ENCODE measurements at places on chromosomes 4 and X.

DNA sequence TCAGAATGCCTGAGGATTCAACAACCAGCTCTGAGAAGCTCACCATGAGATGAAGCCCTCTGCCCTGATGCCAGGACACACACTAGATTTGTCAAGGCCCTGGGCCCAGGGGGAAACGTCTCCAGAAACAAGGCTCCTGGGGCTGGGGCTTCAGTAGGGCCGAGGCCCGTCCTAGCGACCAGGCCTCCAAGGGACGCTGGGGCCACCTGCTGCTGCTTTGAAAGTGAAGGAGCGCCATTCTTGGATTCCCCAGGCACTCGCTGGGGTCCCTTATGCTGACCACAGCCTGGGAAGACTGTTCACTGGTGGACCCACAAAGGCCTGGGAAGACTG, 23.9 kb downstream of the PDE6B start:
- no peak for DNase-seq

GRCh38 chr4:37609626-37610025, 76.5 kb downstream of the RELL1 start:
- DNase-seq = no peak

- DNase-seq = no peak
These were observed 16.8 kb downstream of the BANK1 start for GRCh38 chr4:101807351-101807750.

DNA sequence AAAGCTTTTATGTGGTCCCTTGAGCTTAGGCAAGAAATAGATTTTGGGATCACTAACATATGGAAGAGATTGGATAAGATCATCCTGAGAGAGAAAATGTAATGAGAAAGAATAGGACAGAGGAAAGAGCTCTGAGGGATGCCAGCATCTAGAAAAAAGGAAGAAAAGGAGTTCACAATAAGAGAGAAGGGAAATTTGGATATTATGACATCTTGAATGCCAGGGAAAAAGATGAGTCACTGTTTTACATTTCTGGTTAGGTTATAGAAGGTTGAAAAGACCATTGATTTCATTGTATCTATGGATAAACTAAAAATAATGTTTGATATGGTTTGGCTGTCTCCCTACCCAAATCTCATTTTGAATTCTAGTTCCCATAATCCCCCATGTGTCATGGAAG, 208.5 kb downstream of the MAD2L1 start:
- no peak for DNase-seq

DNA sequence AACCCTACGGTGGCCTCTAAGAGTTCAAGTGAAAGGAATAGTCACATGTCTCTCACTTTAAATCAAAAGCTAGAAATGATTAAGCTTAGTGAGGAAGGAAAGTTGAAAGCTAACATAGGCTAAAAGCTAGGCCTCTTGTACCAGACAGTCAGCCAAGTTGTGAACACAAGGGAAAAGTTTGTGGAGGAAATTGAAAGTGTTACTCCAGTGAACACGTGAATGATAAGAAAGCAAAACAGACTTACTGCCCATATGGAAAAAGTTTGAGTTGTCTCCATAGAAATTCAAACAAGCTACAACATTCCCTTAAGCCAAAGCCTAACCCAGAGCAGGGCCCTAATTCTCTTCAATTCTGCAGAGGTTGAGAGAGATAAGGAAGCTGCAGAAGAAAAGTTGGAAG, 51.5 kb upstream of the RAB9B start:
- DNase-seq = no peak

GRCh38 chrX:84168095-84168494, 19.9 kb downstream of the RPS6KA6 start:
- DNase-seq = no peak

- DNase-seq = no peak
These were observed 30.1 kb downstream of the ADGRA3 start for GRCh38 chr4:22485737-22486136.

GRCh38 chr4:128782875-128783614, 26.5 kb upstream of the JADE1 start:
- no peak for DNase-seq

DNA sequence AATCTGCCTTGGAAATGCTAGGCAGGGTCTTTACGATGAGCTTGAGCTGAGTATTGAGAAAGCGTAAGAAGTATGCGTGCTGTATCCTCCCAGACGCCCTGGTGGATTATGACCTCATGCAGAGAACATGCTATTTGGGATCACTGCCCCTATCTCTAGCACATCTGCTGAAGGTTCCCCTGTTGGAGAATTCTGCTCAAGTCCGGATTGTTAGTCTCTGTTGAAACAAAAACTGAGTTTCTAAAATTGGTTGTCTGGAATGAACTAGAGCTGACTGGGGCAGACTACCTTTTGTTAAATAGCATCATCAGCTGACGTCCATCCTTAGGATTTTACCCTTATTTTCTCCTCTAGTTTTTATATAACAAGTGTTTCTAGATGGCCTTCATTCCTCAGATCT, 7.5 kb downstream of the FHDC1 start:
- no peak for DNase-seq

GRCh38 chr4:104093247-104093646, 373.5 kb upstream of the TACR3 start:
- no peak for DNase-seq

- DNase-seq = no peak
These were observed 39.4 kb downstream of the SAT1 start for GRCh38 chrX:23822397-23822796.

- no peak for DNase-seq
These were observed at the start of gene APLN for GRCh38 chrX:129654652-129655546. APLN (minus strand) TSS chrX:129654956; CDS start chrX:129654630, 326 bp downstream.

- no peak for DNase-seq
These were observed 45.5 kb downstream of the XIAP start for GRCh38 chrX:123905332-123905731.

DNA sequence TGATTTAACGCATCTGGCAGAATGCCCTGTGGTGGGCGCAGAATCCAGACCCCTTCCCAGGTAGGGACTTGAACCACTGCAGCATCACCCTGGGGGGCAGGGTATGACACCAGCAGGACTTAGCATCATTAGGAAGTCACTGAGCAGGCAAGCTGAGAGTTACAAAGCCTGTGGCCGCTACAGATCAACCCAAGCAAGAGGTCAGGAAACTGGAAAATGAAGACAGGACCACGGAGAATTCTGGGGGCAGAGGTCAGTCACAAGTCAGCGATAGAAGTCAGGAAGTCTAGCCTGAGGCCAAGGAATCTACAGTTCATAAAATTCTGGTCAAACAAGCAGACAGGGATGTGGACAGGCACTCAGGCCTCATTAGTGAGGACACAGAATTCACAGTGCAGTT, 108.4 kb downstream of the CHIC2 start:
- DNase-seq = no peak

GRCh38 chr4:56099378-56099786, 150.6 kb downstream of the CEP135 start:
- DNase-seq = no peak

GRCh38 chr4:127103681-127104115, 529.1 kb upstream of the INTU start:
- DNase-seq = no peak

- no peak for DNase-seq
These were observed 82.4 kb downstream of the ITIH6 start for GRCh38 chrX:54715621-54716020.

DNA sequence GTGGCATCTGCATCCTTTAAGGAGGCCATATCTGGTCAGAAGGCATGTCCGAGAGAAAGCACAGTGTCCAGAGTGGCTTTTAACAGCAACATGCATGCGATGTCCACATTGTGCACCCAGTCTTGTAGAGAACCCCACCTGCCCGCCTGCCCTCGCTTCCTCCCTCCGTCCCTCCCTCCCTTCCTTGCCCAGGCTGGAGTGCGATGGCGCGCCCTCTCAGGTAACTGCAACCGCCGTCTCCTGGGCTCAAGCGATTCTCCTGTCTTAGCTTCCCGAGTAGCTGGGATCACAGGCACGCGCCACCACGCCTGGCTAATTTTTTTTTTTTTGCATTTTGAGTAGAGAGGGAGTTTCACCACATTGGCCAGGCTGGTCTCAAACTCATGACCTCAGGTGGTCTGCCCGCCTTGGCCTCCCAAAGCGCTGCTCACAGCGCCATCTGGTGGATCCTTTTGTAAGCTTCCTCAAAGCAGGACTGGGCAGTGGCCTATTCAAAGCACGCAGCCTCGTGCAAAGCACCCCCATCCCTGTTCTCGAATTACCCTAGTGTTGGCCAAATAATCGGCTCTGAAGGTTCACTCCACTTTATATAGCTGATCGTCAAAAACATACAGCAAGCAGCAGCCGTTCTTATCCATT, 15.0 kb downstream of the BRCC3 start:
- no peak for DNase-seq

DNA sequence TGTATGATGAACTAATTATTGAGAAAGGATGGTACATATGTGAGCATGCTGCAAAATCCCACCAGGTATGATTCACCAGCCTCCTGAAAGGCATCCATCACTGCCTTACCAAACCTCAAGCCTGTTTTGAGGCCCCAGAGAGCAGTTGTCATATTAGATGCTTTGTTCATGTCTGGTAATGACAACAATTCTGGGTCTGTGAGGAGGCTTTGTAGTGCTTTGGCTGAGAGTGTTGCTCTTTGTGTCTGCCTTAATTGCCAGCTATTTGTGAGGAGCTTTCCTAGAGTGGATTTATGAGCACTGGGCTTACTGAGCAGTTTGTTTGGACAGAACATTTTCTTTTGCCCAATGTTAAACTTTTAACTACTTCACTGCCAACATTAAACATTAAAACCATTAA, 69.2 kb downstream of the HEPH start:
- no peak for DNase-seq

- no peak for DNase-seq
These were observed 242.5 kb upstream of the PUDP start for GRCh38 chrX:7390441-7390840.

GRCh38 chrX:103441878-103442535, 65.7 kb downstream of the BEX3 start:
- DNase-seq = no peak

GRCh38 chr4:124530464-124531077, 182.0 kb downstream of the ANKRD50 start:
- DNase-seq = no peak

DNA sequence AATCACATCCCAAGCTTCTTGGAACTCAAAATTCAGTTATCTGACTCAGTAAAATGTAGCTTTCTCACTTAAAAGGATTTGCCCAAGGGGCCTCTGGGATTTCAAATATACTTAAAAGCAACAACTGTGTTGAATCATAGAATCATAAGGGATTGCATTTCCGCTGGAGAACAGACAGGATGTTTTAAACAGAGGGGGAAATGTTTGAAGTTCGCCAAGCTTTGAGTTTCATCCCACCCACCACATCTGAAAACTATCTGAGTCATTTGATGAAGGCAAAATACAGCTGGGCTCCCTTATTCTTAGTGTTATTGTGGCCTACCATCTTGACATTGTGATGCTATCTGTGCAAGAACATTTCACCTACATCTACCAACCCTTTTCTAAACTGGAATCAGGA, 73.5 kb downstream of the PPP1R2C start:
- DNase-seq = no peak

DNA sequence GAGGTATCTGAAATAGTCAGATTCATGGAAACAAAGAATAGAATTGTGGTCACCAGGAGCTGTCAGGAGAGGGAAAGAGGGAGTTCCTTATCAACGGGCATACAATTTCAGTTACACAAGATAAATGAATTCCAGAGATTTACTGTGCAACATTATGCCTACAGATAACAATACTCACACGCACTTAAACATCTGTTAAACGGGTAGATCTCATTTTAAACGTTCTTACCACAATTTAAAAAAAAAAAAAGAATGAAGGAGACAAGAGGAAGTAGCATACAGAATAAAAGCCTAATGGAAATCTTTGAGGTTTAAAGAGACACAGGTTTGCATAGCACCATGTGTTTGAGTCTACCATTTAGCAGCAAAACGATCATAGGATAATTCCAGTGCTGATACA, 298.0 kb downstream of the DKK2 start:
- no peak for DNase-seq

- no peak for DNase-seq
These were observed 13.1 kb upstream of the KLHL13 start for GRCh38 chrX:118129681-118130080.

GRCh38 chr4:74948236-74948635, 15.3 kb downstream of the PARM1 start:
- no peak for DNase-seq

- no peak for DNase-seq
These were observed 14.5 kb downstream of the OTUD5 start for GRCh38 chrX:48942895-48943294.

DNA sequence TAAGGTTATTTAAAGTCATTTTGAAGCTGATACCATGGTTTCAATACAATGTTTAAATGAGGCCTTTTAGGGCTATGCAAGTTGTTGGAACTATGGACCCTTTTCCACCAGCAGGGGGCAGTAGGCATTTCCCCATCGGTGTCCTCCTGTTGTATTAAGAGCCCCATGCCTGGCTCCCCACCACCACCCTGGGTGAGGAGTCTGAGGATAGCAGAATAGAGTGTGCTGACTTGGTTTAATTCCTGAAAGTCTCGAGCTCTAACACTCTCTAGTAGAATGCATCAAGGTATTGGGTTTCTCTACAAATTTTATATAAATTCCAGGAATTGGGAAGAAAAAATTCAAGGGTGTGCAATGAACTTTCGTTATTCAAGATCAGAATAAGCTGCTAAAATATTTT, 234.8 kb upstream of the JADE1 start:
- peak; percentile 38 for DNase-seq

- DNase-seq = no peak
These were observed 75.5 kb downstream of the MTMR1 start for GRCh38 chrX:150768580-150769190.

GRCh38 chr4:17867276-17867675, 56.5 kb downstream of the NCAPG start:
- DNase-seq = no peak

- DNase-seq = no peak
These were observed 61.5 kb upstream of the GATB start for GRCh38 chr4:151822331-151822730.

- no peak for DNase-seq
These were observed 7.2 kb downstream of the RAB28 start for GRCh38 chr4:13476915-13477314.

- DNase-seq = no peak
These were observed 49.2 kb downstream of the EVC start for GRCh38 chr4:5760246-5760645.

- no peak for DNase-seq
These were observed 6.0 kb downstream of the RASGEF1B start for GRCh38 chr4:81465406-81466340.

DNA sequence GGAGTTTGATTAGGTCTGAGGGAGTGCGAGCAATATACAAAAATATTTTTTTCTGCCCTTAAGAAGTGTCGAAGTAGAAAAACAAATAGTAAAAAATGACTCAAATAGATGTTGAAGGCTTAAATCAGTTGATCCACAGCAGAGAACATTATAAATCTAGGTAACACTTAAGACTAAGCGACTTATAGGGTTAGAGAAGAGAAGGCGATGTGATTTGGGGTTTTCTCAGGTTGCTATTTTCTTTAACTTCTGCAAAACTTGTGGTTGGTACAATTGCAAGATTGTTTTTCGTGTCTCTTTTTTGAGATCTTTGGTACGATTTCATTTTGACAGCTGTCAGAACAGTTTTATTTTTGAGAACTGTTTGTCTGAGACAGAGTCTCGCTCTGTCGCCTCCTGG, 1479.5 kb downstream of the PCDH7 start:
- no peak for DNase-seq

Measured in NK-92 treated with Interleukin-12 subunit alpha and Interleukin-12 subunit beta, amount 100 ng/mL, for 24 hours (cell line).